ENCODE measurements at places on chromosomes 2 and 18.

DNA sequence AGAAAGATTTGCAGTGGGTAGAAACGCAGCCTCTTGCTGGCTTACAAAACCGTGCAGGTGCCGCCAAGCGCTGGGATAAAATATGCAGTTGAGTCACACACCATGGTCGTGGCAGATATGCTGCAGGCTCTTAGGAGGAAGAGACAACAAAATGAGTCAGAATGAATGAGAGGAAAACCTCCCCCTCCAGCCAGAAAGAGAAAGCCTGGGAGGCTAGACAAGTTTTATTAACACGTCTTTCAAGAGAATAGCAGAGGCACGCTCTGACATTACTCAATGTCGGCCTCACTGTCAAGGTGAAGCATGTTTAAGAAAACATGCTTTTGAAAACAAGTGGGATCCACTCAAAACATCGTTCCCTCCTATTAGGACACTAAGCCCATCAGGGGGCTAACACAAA lies 37.1 kb upstream of the ZCCHC2 start:
- DNase-seq, result peak; percentile 56

DNA sequence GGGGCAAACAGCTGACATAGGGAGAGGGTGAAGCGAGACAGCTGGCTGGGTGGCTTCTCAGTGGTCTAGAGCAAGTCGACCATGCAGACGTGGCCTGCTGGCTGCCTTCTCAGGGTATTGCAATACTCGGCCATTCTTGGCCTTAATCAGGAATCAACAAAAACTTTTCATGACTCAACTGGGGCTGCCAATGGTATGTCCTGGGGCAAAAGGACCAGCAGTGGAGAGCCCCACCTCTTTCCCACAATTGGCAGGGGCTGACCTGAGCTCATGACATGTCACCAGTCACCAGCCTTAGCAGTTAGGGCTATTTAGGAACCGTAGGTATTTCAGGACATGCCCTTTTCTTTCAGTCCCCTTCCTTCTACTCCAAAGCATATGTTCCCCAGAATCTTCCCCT lies 19.1 kb downstream of the PLA2R1 start:
- no peak for DNase-seq

GRCh38 chr2:82667491-82667890 lies 1791.6 kb downstream of the SUCLG1 start:
- no peak for DNase-seq

DNA sequence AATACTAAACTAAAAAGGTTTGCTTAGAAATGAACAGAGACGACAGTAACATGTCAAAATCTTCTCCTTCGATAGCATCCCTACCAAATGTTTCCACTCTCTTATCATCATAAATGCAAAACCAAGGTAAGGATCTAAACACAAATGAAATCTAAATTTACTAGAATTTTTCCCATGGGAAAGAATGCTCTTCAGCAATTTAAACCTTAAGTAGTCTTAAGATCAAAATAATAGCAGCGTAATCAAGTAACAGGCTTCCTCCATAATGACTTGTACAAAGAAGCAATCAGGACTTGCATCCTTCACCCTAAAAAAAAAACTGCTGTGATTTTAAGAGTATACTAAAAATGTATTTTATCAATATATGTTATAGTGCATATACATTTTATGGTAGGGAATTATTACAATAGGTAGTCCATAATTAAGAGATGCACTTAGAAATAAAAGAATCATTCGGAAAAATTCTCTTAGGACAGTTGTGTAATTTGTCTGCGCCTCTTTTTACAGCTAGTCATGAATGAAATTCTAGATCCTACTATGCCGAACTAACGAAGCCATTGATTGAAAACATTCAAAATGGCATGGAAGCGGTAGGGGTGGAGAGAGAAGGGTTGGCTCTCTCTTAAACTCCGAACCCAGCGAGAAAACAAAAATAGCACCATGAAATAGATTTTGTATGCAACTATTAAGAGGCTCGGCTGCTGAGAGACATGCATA lies 1.3 kb downstream of the PGAP1 start:
- no peak for DNase-seq

- DNase-seq, result no peak
Measured at GRCh38 chr2:236511266-236511665, 58.4 kb upstream of the ACKR3 start.

All from astrocyte of the cerebellum (primary cell).